IPS-NIHi11 (cell line): ENCODE measurements at places on chromosomes 3 and 15.

DNA sequence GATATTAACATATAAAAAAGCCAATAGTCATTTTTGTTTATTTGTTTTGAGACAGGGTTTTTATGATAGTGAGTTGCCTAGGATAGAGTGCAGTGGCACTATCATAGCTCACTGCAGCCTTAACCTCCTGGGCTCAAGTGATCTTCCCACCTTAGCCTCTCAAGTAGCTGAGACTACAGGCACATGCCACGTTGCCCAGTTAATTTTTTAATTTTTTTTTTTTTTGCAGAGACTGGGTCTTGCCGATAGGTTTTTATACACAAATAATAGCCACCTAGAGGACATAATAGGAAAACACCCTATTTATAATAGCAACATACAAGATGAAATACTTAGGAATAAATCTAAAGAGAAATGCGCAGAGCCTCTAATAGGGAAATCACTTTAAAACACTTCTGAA, 13.3 kb downstream of the EIF3J start:
- no peak for DNase-seq

- DNase-seq, result no peak
Measured at GRCh38 chr3:66971245-66971644, 26.9 kb upstream of the KBTBD8 start.

- DNase-seq, result peak; percentile 13
Measured at GRCh38 chr3:135452881-135453280, 512.6 kb upstream of the PPP2R3A start.

GRCh38 chr15:22936577-22937472, 43.3 kb downstream of the CYFIP1 start:
- no peak for DNase-seq

DNA sequence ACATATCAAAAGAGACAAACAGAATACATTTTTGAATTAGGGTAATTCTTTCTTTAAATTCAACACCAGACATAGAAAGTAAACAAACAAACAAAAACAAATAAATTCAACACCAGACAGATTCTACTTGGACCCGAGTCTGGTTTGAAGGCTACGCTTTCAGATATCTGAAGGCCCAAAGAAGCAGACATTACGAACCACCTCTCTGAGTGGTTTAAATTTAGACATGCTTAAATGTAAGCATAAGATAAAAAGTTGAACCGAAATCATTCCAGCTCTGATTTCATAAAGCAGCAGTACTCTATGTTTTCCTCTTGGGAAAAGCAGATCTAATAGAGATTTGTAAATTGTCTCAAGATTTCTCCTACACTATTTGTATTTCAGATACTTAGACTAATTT, 29.9 kb downstream of the UBA5 start:
- DNase-seq, result no peak

DNA sequence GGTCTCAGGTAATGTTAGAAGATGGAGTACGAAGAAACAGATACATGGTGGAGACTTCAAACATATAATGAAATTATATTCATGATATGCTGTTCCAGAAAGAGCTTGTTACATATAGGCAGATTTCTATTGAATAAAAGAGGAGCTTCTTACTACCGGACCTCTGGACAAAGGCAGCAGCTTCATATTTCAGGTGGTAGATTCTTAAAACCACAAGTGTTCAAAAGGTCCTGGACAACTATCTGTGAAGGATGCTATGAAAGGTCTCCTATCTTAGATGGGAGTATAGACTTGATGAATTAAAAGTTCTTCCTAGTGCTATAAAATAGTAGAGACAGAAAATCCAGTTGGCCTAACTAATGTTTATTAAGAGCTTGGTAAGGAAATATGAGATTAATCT, 43.2 kb downstream of the MYLK start:
- no peak for DNase-seq

GRCh38 chr3:17972476-17972875, 230.0 kb upstream of the TBC1D5 start:
- no peak for DNase-seq

GRCh38 chr3:112345681-112346080, 12.7 kb downstream of the CD200 start:
- DNase-seq, result no peak

- no peak for DNase-seq
Measured at GRCh38 chr15:86125775-86126174, 46.1 kb downstream of the AGBL1 start.

DNA sequence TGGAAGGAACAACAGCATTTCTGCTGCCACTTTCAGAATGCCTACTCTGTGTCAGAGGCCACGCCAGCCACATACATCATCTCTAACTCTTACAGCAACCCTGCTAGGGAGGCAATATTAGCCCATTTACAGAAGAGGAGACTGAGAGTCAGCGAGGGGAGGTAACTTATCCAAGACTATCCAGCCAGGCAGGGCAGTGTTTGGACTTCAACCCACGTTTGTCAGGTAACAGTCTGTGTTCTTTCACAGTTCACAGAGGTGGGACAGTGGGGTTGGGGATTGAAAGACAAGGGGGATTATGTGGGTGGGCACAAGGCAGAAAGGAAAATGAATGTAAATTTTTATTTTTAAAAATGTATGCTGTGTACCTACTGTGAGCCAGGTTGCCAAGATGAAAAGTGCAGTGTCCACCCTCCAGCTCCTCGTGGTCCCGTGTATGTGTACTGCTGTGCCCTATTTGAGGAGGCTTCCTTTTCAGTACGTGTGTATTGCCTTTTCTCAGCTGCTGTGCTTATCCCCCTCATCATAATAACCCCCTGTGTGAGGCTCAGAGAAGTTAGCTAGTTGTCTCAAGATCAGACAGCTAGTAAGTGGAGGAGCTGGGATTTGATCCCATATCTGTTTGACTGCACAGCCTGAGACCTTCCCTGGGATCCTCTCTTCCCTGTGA, 16.5 kb upstream of the ATP2B2 start:
- no peak for DNase-seq

DNA sequence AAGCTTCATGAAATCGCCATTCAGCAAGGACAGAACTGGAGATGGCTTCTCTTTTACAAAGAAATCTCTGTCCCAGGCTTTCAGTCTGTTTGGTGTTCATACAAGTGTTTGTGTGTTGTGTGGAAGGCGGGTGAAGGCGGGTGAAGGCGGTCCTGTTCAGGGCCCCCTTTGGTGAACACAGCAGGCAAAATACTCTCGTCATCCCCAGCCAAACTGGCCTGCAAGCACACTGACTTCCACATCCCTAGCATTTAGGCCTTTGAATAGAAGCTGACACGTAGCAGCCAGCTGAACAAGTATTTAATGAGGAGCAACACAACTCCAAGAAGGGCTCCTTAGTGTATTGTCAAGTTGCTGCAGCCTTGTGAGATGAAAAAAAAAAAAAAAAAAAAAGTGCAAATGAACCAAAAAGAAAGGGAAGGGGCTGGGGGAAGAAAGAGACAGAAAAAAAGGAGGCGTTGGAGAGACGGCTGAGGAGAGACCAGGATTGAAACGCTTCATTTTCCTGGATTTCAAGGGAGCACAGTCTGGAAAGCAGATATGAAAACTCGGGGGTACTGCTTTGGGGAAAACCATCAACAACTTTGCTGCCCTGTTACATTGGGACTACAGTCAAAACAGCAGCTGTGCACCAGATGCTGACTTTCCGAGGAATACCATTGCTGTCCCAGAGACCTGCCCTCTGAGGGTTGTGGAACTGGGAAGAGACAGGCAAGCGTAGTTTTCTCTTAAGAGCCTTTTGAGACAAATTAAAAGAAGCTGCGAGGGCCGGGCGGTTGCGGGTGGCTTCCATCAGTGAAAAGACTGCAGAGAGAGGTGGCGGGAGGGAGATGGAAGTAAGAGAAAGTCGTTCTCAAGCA, 74.6 kb downstream of the TGFBR2 start:
- peak; percentile 29 for DNase-seq

GRCh38 chr15:53458736-53459135, 300.7 kb downstream of the WDR72 start:
- DNase-seq, result no peak

- DNase-seq, result peak; percentile 88
Measured at GRCh38 chr15:29115093-29115991, 154.3 kb downstream of the NSMCE3 start.

DNA sequence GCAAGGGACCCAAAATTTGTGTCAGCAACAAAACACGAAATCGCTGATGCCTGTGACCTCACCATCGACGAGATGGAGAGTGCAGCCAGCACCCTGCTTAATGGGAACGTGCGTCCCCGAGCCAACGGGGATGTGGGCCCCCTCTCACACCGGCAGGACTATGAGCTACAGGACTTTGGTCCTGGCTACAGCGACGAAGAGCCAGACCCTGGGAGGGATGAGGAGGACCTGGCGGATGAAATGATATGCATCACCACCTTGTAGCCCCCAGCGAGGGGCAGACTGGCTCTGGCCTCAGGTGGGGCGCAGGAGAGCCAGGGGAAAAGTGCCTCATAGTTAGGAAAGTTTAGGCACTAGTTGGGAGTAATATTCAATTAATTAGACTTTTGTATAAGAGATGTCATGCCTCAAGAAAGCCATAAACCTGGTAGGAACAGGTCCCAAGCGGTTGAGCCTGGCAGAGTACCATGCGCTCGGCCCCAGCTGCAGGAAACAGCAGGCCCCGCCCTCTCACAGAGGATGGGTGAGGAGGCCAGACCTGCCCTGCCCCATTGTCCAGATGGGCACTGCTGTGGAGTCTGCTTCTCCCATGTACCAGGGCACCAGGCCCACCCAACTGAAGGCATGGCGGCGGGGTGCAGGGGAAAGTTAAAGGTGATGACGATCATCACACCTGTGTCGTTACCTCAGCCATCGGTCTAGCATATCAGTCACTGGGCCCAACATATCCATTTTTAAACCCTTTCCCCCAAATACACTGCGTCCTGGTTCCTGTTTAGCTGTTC, 34.9 kb downstream of the CHDH start:
- DNase-seq, result no peak

DNA sequence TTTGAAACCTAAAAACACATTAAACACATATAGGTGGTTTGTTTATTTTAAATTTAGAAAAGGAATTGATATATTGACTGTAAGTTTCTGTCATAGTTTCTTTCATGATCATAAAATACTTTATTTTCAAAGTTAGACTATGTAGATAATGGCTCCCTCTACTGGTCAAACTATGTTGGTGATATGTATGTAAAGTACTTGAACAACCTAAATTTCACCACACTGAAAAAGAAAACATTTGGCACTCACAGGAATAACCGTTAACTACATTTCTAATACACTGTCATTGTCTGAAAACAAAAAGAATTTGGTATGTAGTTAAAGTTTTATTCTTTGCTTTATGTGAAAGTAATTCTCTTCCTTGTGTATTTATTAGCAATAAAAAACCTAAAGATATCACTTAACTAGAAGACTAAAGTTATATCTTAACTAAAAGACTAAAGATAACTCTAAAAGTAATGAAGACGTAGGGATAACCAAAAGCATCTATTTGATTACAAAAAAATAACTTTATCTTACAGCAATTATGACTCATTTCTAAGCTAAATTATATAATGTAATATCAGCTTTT, 427.5 kb downstream of the VGLL3 start:
- DNase-seq, result no peak

DNA sequence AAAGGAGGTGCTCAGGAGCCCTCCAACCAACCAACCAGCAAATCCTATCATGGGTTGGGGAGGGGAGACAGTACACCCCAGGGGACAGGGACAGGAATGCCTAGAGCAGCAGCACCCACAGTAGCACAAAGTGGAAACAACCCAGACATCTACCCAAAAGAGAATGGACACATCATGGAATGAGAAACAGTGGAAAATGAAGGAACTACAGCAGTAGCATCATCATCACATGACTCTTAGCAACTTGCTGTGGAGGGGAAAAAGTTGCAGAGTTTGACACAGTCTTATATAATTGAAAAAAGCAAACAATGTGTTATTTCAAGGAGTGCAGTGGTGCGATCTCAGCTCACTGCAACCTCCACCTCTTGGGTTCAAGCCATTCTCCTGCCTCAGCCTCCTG, 11.0 kb downstream of the C3orf22 start:
- DNase-seq, result no peak

- no peak for DNase-seq
Measured at GRCh38 chr3:48222616-48223513, at the start of gene CAMP. TSS of gene CAMP (plus strand) at chr3:48223495. CDS start at chr3:48223512, 17 bp downstream.

DNA sequence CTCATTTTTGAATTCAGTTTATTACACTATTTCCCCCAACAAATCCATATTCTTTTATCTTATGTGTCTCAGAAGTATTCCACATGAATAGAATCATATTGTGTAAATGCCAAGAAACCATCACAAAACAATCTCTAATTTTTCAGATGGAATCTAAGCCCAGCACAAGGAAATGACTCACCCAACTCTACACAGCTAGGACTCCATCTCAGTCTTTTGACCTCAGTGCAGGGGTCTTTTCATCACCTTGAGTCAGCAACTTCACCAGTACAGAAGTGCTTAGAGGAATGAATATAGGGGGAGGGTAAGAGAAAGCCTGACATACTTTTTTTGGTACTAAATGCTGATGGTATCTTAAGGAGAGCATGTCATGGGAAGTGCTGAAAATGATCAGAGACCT, 169.3 kb upstream of the LRRN1 start:
- no peak for DNase-seq

DNA sequence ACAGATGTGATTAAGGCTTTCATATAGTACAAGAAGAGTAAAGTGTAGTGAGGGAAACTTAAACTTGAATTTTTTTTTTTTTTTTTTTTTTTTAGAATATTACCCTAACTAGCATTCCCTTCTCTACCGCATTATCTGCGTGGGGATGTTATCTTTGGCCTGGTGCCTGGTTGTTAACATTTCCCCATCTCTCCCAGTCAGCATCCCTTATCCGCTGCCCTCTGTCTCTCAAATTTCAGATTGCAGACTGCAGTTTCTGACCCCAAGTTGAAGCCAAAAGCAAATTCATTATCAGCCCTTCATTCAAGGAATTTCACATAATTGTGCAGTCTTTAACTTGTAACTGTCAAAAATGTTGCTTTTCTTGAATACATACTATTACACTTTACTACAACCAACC, 353.0 kb downstream of the PLOD2 start:
- peak; percentile 31 for DNase-seq

- no peak for DNase-seq
Measured at GRCh38 chr15:100810831-100811230, 68.8 kb upstream of the ALDH1A3 start.

DNA sequence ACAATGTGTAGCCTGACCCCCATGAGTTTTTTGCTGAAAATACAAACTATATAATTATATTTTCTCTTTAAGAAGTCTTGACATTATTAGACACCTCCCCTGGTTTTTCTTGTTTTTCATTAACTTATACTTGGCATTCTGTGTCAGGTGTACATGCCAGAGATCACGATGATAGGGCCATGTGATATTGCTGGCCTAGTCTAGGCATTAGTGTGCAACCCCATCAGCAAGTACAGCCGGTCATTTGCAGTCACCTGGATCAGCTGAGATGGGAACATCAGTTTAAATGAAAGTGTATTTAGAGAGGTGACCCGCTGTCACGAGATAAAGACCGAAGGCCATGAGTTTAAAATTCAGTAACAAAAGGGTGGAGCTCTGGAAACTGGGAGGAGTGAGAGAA, 12.6 kb upstream of the SPPL2A start:
- DNase-seq, result no peak
